Testis (tissue), 5 donors: ENCODE measurements at places on chromosomes 2 and 18.

DNA sequence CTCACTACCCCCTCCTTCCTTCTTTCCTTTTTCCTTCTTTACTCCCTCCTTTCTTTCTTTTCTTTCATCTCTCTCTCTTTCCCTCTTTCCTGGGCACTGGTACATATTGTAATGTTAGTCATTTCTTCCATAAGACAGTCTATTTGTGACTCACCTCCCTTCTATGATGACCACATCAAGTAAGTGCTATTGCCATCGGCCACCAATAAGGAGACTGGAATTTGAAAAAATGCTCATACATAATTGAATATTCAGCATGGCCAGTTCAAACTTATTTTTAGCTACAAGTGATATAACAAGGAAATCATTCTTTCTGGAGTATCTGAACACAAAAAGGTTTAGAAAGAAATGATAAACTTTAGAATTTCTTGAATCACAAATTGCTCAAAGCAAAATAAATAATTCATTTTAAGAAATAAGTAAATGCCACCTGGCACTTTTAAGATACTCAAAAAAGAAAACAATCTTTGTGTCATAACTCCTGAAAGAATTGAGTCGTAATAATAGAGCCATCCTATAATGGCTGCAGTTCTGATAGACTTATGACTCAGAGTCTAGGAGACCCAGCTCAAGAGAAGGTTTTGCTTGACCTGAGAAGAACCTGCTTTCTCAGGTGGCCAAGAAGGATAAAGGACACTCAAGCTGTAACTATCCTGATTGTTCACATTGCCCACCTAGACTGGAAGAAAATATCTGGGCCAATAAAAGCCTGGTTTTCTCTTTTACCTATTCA lies 51.6 kb upstream of the CCBE1 start:
- no peak overlapping the region for H3K27ac ChIP-seq

- H3K27ac ChIP-seq: no peak overlapping the region
- peaks cover 15% of the 10 kb centered on the region for H3K4me1 ChIP-seq
- H3K36me3 ChIP-seq: no peaks in the 10 kb centered on the region
- H3K27me3 ChIP-seq: no peaks in the 10 kb centered on the region
Observed at GRCh38 chr18:49168281-49168985, 217.7 kb upstream of the SMAD7 start.

DNA sequence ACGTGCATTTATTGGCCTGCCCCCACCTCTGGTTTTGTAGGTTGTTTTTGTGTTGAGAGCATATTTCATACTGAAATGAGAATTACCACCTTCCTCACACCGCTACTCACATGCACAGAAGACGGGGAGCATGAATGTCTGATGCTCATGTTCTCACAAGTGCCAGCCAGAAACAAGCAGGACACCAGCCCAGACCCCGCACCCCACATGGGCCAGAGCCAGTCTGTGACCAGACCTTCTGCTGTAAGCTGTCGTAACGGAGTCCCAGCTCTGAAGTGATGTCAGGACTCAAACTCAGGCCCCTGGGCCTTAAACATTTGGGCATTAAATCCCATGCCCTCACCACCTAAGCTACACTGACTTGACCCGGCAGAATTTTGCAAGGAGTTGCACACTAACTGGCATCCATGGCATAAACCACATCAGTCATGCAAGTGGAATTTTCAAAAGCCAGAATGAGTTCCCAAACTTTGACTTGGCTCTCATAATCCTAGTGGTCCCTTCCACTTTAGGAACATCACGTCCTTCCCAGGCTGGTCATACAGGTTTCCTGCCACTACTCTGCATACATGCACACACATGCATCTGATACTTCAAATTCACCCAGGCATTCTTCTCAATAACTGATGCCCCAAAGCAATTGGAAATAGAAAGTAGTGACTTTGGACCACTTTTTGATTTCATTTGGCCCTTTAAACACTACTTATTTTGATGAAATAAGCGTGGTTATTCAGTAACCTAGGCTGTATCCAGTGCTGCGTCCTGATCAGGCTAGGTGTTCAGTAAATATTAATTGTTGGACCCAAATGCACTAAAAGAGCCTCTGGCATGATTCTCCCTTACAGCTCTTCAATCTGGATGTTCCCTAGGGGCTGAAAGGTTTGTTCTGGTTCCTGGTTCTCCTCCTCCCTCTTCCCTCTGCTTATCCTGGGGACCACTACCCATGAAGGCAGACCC lies 223.1 kb upstream of the ID2 start:
- H3K4me3 ChIP-seq: no peak overlapping the region
- H3K27me3 ChIP-seq: no peaks in the 10 kb centered on the region
- no peaks in the 10 kb centered on the region for H3K4me1 ChIP-seq
- no peaks in the 10 kb centered on the region for H3K36me3 ChIP-seq
- no peak for DNase-seq
- no peak overlapping the region for H3K27ac ChIP-seq

- H3K27ac ChIP-seq: peak within 1 kb of the TSS; percentile 94
- no peaks in the 10 kb centered on the region for H3K36me3 ChIP-seq
- H3K27me3 ChIP-seq: no peaks in the 10 kb centered on the region
- peaks cover 24% of the 10 kb centered on the region for H3K4me1 ChIP-seq
Observed at GRCh38 chr2:188291617-188292347, at the start of gene GULP1. GULP1 (plus strand) TSS chr2:188291874; CDS start chr2:188477703, 185,829 bp downstream.

DNA sequence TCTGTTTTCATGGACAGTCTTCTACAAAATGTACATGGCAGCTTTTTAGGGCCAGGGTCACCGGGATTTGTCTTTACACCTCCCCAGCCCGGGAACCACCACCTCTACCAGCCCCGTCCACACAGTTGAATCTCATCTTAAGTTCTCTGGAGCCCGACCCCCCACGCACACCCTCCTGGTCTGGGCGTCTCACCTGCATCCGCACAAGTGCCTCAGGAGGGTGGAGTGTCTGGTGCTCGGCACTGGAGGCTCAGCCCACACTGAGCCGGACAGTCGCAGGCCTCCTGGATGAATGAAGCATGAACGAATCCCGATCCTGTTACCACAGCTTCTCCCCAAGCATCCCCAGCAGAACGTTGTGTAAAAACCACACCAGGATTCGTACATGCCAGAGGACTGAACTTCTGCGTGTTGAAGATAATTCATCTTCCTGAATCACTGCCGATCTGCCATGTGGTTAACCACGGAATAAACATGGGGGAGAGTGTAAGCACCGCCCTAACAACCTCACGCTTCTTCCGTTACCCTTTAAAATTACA lies 162.0 kb downstream of the RTP5 start:
- no peak overlapping the region for H3K4me3 ChIP-seq
- H3K36me3 ChIP-seq: no peaks in the 10 kb centered on the region
- H3K27me3 ChIP-seq: no peaks in the 10 kb centered on the region
- no peak for DNase-seq
- no peak overlapping the region for H3K27ac ChIP-seq

DNA sequence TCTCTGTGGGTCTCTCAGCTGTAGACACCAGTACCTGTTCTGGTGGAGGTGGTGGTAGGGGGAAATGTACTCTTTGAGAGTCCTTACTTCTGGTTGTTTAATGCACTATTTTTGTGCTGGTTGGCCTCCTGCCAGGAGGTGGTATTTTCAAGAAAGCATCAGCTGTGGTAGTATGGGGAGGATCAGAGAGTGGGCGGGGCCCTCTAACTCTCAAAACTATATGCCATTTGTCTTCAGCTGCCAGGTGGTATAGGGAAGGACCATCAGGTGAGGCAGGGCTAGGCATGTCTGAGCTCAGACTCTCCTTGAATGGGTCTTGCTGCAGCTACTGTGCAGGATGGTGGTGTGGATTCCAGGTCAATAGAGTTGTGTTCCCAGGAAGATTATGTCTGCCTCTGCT lies 1100.8 kb downstream of the CNTNAP5 start:
- H3K27me3 ChIP-seq: no peaks in the 10 kb centered on the region
- H3K4me3 ChIP-seq: no peak overlapping the region
- no peak for DNase-seq
- H3K27ac ChIP-seq: no peak overlapping the region
- H3K4me1 ChIP-seq: no peaks in the 10 kb centered on the region

DNA sequence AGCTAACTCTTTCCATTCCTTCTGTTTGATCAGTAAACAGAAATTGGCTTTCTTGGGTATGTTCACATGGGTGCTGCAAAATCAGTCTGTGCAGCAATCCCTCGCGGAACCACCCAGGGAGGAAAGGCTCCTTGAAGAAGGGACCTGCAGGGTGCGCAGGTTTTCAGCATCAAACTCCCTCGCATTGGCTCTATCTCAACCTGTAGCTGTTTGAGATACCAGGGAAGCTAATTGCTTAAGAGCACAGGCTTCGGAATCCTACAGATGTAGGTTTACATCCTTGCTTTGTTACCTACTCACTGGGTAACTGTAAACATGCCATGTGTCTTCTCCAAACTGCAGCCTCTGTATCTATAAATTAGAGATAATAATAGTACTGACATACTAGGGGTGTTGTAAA lies 43.2 kb downstream of the LAMA3 start:
- H3K36me3 ChIP-seq: no peaks in the 10 kb centered on the region
- no peak overlapping the region for H3K4me3 ChIP-seq
- H3K27ac ChIP-seq: no peak overlapping the region
- no peak for DNase-seq
- no peaks in the 10 kb centered on the region for H3K4me1 ChIP-seq

DNA sequence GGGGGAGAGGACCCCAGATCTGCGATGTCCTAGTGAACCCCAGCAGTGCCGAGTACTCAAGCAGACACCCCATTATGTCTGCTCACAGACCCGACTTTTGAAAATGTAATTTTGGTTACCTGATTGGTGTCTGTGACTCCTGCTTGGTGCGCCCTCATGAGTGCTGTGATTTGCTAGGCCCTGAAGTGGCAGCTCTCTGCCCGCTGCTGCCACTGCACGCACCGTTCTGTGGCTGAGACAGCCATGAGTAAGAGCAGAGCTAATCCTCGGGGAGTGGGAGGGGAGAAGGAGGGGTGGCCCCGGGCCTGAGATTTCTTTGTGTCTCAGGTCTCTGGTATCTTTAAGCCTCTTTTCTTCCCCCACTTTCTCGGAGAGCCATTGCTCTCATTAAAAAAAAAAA lies 18.2 kb downstream of the FHOD3 start:
- H3K27ac ChIP-seq: no peak overlapping the region
- H3K27me3 ChIP-seq: no peaks in the 10 kb centered on the region
- H3K36me3 ChIP-seq: no peaks in the 10 kb centered on the region
- DNase-seq: no peak

GRCh38 chr2:31088504-31089195 lies 49.6 kb downstream of the GALNT14 start:
- no peaks in the 10 kb centered on the region for H3K27me3 ChIP-seq
- H3K4me1 ChIP-seq: no peaks in the 10 kb centered on the region
- no peak overlapping the region for H3K27ac ChIP-seq
- no peaks in the 10 kb centered on the region for H3K36me3 ChIP-seq

GRCh38 chr18:67232991-67233390 lies 283.5 kb downstream of the DSEL start:
- no peak for DNase-seq
- H3K27ac ChIP-seq: no peak overlapping the region
- no peaks in the 10 kb centered on the region for H3K4me1 ChIP-seq
- no peaks in the 10 kb centered on the region for H3K27me3 ChIP-seq
- no peak overlapping the region for H3K4me3 ChIP-seq

DNA sequence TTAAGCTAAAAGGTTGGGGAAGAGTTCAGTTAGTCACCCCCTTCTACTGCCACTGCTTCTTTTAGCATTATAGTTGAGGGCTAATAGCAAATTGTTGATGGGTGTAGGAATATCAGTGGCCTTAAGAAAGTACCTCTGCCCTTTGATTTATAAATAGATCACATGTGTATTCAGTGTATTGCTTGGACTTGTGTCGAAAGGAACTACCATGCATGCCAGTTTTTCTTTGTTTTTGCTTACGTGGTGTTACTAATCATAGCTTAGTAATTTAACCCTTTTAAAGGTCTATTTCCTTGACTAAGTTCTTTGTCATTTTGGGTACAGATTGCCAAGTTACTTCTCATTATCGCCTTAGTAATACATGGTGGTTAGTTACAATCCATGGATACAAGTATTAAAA lies 85.6 kb downstream of the MIB1 start:
- no peak overlapping the region for H3K27ac ChIP-seq
- no peaks in the 10 kb centered on the region for H3K27me3 ChIP-seq
- H3K4me1 ChIP-seq: no peaks in the 10 kb centered on the region
- H3K36me3 ChIP-seq: no peaks in the 10 kb centered on the region
- DNase-seq: no peak

GRCh38 chr2:68766376-68766845 lies 31.8 kb downstream of the ARHGAP25 start:
- DNase-seq: peak; percentile 65
- H3K36me3 ChIP-seq: no peaks in the 10 kb centered on the region
- H3K4me3 ChIP-seq: no peak overlapping the region
- H3K27me3 ChIP-seq: no peaks in the 10 kb centered on the region

- H3K4me3 ChIP-seq: no peak overlapping the region
- no peaks in the 10 kb centered on the region for H3K36me3 ChIP-seq
- no peak overlapping the region for H3K27ac ChIP-seq
Observed at GRCh38 chr2:1965726-1966125, 221.4 kb upstream of the PXDN start.

DNA sequence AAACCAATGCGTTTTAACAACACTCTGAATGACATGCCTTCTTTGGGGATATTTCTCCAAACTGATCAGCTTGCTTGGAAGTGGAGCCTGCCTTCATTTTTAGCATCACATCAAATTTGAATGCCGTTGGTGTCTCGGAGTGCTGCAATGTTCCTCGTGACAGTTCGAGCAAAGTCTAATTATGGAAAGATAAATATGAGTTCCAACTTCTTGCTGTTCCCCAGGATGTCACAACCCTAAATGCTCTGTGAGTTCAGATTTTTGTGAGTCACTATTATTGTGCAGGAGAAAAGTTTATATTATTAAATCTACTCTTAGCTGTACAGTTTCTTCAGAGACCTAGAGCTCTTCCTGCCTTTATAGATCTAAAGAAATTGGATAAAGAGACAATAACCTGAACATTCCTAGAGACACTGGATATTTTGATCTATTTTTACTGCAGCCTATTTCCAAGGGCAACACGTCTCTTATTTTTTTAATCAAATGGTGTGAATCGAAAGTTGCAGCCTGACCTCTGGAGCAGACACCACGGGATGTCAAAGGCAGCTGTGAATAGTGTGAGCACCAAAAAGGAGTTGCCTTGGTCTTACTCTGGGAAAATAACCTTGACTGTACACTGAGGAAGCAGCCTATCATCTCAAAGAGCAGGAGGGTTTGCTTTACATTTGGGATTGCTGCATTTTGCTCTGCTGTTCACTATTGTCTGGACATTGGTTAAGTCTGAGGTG lies 330.1 kb downstream of the TDRD15 start:
- no peaks in the 10 kb centered on the region for H3K36me3 ChIP-seq
- H3K27ac ChIP-seq: no peak overlapping the region
- H3K4me3 ChIP-seq: no peak overlapping the region
- H3K27me3 ChIP-seq: no peaks in the 10 kb centered on the region

DNA sequence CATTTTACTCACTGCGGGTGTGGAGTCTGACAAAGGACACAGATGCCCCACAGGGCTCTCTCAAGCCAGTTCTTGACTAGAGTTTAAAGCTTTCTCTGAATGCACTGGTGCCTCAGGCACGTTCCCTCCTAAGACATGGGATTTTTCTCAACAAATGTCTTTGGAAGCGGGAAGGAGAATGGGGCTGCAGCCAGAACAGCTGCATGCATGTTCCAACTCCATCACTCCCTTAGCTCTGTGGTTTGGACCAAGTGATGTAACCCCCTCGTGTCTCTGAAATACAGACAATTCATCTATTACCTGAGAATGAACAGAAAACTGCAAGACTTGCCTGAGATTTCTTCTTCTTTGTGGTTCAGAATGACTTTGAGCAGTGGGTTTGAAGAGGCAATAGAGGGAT lies 141.7 kb upstream of the SERPINE2 start:
- no peak for DNase-seq
- no peaks in the 10 kb centered on the region for H3K36me3 ChIP-seq
- no peak overlapping the region for H3K4me3 ChIP-seq
- H3K27me3 ChIP-seq: no peaks in the 10 kb centered on the region
- H3K27ac ChIP-seq: no peak overlapping the region
- H3K4me1 ChIP-seq: no peaks in the 10 kb centered on the region
